ENCODE measurements at places on chromosomes 13 and 19.

DNA sequence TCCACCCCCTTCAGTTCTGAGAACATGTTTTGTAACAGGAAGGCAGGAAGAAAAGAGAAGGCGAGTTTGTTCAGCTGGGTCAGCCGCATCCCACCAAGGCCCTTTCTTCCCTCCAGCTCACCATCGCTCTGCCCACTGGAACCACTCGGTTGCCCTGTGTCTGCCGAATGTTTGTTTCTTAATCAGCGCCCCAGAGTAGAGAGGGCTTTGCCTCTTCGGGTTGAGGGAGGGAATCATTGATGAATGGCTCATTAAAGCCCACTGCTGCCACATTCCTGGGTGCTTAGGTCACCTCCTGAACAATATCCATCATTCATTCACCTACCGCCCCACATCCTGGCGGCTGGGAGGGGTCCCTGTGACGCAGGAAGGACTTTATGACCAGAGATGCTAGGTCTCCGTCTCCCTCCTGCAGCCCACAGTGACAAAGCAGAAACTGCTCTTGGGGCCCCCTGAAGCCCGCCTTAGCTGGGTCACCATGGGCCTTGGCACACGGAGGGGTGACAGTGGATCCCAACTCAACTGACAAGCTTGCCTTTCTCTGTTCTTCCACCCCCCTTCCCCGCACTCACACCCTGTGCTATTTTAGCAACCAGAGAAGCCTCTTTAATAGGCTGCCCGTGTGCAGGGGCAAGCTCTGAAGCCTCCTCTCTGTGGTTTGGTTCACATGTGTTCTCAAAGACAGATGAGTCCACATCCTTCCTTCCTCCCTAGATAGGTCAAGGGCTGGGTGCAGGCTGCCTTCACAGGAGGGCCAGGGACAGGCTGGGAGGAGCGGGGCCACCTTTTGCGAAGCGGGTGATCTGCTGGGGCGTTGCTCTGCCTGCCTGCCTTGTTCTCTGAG, 46.2 kb downstream of the ACTN4 start:
- DNase-seq: no peak

- no peak for DNase-seq
These were observed 178.3 kb upstream of the RFC3 start for GRCh38 chr13:33639626-33640080.

- no peak for DNase-seq
These were observed 6.7 kb downstream of the POU2F2 start for GRCh38 chr19:42125536-42125935.

DNA sequence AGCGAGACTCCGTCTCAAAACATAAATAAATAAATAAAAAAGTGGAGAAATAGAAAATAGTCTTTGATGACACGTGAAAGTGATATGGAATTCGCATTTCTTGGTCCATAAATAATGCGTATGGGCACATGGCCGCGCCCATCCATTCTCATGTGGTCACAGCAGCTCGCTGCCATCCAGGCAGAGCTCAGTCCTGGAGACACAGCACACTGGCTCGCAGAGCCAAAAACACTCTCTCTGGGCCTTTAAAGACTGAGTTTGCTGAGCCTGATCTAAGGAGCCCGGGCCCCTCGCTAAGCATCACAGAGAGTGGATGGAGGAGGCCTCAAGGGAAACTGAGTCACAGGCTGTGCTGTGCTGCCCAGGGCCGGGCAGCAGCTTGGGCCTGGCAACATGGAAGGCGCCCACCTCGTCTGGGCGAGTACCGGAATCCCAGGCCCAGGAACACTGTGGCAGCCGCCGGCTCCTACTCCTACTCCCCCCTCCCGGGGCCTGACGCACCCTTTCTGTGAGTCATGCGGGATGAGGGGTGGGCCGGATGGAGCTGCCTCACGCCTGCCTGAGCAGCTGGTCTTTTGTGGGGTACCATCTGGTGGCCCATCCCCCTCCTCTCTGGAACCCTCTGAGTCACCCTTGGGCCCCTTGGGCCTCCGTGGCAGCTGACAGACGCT, 28.9 kb upstream of the CACTIN start:
- DNase-seq: no peak

DNA sequence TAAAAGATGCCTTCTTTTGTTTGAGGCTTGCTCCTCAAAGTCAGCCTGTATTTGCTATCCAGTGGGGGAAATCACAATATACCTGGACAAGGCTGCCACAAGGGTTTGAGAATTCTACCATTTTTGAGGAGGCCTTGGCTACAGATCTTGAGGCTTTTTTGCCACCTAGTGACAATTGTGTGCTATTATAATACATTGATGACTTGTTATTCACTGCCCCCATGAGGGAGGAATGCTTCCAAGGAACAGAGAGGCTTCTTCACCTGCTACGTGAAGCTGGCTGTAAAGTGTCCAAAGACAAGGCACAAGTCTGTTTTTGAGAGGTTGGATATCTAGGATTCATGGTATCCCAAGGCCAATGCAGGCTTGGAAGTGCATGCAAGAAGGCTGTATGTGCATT, 72.5 kb downstream of the ZNF708 start:
- no peak for DNase-seq

- no peak for DNase-seq
These were observed 915.3 kb downstream of the UQCRFS1 start for GRCh38 chr19:28297586-28298157.

GRCh38 chr19:12484011-12484370, 625 bp downstream of the ZNF709 start:
- no peak for DNase-seq

GRCh38 chr13:19791953-19792537, 9.3 kb upstream of the PSPC1 start:
- DNase-seq: no peak

DNA sequence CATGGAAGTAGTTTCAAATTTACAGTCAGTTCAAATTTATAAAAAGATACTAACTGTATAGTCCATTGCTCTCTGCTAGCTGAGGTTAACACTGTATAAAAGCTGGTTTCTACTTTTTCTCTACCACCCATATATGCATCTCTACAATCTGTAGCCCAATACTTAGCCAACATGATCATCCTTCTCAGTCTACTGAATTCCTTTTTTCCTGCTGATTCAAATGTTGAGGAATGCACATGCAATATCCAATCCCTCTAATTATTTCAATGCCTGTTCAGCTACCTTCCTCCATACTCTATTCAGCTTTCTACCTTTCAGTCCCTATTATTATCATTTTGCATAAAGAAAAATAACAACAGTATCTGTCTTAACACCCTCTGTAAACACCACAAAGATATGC, 15.6 kb downstream of the KPNA3 start:
- no peak for DNase-seq

Measured in activated T-helper 1 cell treated with Interleukin-2 at 50 U/mL for 16 hours (primary cell).